ENCODE measurements at places on chromosomes 1 and 21. TPM values are rescaled to one million over a fixed set of nuclear protein-coding genes. Genes with fewer than 3 reads are reported as not detected.

DNA sequence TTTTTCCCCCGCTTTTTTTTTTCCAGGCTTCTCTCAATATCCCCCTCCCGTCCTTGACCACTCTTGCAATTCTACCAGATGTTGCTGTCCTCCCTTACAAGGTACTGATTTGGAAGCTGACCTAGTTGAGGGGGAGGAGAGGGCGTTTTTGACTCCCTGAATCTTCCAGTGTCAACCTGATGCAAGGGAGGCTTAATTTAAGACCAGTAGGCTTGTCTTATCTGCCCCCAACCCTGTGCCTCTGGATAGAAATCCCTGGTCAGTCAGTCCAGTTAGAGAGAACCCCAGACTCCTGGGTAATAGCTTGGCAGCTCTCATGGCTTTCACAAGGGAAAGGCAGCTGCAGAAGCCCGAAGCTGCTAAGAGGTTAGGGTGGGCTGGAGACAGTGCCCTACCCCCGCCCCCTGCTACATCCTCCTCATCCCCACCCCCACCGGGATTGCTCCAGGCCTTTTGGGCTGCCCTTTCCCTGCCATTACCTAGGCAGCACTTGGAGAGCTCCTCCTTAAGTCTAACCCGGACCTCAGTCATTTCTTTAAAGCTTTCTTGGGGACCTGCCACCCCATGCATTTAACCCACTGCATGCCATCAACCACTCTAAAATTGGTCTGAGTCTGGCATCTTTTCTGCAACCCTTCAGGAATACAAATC, 3.6 kb downstream of the ACKR1 start:
- H3K4me3 ChIP-seq: no peak overlapping the region
- peaks cover 7% of the 10 kb centered on the region for H3K4me1 ChIP-seq
- H3K27ac ChIP-seq: no peak overlapping the region
- DNase-seq: no peak
- H3K36me3 ChIP-seq: no peaks in the 10 kb centered on the region

GRCh38 chr1:173733912-173734311, 19.1 kb downstream of the KLHL20 start:
- no peaks in the 10 kb centered on the region for H3K27me3 ChIP-seq
- H3K36me3 ChIP-seq: peaks cover 30% of the 10 kb centered on the region
- no peak overlapping the region for H3K4me3 ChIP-seq
- DNase-seq: no peak
- no peak overlapping the region for H3K27ac ChIP-seq
- no peaks in the 10 kb centered on the region for H3K4me1 ChIP-seq

- H3K4me1 ChIP-seq: peaks cover 33% of the 10 kb centered on the region
- no peaks in the 10 kb centered on the region for H3K36me3 ChIP-seq
- no peaks in the 10 kb centered on the region for H3K27me3 ChIP-seq
- peak overlapping the region; percentile 88 for H3K4me3 ChIP-seq
- peak; percentile 55 for DNase-seq
- peak overlapping the region; percentile 94 for H3K27ac ChIP-seq
Measured at GRCh38 chr1:52142220-52143183, 613 bp downstream of the ZFYVE9 start.

The ITPKB gene
- total RNA-seq: 42.3 TPM

DNA sequence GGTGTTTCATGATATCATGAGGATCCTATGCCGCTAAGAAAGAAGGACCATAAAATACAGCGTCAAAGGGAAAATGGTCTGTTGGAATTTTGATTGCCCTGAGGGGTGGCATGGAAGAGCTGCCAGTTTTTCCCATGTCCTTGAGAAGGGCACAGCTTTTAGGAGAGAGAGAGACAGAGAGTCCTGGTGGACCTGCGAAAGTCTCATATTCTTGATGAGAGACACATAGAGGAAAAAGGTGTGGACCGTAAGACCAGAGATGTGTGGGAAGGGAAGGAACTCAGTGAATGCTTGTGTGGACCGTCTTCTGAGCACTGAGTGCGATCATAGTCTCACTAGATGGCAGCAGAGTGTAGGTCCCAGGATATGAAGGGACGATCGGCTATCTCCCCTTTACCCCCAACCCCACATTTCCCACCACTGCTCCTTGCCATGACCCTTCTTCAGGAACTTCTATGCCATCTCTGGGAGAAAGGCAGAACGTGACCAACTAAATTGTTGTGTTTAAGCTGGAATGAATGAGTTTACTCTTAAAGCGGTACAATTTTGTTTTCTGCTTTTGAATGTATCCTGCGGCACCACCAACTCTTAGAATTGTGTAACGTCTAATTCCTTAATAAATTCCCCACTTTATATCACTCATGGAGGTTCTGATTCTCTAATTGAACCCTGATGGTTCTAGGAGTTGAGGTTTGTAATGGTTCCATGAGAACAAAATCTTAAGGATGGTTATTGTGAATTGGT, 117.7 kb downstream of the CTH start:
- no peak for DNase-seq
- no peak overlapping the region for H3K27ac ChIP-seq
- H3K27me3 ChIP-seq: no peaks in the 10 kb centered on the region
- no peak overlapping the region for H3K4me3 ChIP-seq

GRCh38 chr1:109928591-109929111, 18.0 kb downstream of the CSF1 start:
- peaks cover 49% of the 10 kb centered on the region for H3K4me1 ChIP-seq
- peak overlapping the region; percentile 77 for H3K27ac ChIP-seq
- DNase-seq: no peak
- no peak overlapping the region for H3K4me3 ChIP-seq

DNA sequence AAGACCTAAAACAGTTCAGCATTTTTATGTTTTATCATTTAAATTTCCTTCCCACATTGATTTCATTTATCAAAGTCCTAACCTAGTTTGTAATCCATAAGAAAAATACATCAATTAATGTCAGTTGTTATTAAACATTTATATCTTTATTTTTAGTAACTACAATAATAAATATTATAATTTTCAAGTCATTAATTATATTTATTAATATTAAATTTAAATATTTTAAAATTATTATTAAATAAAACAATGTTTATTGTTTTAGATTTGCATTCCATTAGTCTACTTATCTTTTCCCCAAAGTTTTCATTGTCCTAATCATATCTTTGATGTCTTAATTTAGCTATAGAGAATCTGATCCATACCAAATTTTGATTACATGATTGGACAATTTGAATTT, 368.9 kb downstream of the PLA2G4A start:
- no peak overlapping the region for H3K27ac ChIP-seq
- H3K36me3 ChIP-seq: no peaks in the 10 kb centered on the region
- no peak for DNase-seq
- no peaks in the 10 kb centered on the region for H3K27me3 ChIP-seq
- H3K4me1 ChIP-seq: no peaks in the 10 kb centered on the region

The FCRL6 gene
- 2.3 TPM for total RNA-seq

DNA sequence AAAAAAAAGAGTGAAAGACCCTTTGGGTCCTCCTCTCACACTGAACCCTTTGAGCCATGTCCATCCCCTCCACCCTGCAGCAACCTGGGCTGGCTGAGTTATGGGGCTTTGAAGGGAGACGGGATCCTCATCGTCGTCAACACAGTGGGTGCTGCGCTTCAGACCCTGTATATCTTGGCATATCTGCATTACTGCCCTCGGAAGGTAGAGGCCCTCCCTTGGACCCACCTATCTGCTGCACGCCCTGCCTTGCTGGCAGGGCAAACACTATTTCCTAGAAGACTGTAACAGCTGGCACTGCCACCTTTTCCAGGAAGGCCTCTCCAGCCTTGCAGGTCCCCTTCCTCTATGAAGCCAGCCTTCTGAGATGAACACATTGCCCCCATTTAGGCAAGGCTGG, 1.1 kb downstream of the SLC50A1 start:
- H3K4me3 ChIP-seq: peak overlapping the region; percentile 64
- peak overlapping the region; percentile 91 for H3K27ac ChIP-seq
- peaks cover 31% of the 10 kb centered on the region for H3K36me3 ChIP-seq
- no peaks in the 10 kb centered on the region for H3K27me3 ChIP-seq
- H3K4me1 ChIP-seq: peaks cover 65% of the 10 kb centered on the region
- DNase-seq: no peak

The SLAMF9 gene
- total RNA-seq: not detected

DNA sequence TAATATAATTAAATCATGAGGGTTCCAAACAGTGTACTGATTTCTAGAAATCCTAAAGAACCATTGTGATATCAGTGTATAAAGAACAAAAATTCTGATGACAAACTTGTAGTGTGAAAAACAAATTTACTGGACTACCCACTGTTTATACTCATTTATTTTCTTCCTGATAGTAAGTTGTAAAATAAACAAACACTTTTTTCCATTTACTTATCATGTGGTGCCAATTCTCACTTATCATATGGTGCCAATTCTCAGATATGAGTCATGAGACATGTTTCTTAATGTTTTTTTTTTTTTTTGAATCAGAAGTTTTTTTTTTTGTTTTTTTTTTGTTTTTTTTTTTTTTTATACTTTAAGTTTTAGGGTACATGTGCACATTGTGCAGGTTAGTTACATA, 137.7 kb downstream of the LEPR start:
- no peak for DNase-seq
- H3K27ac ChIP-seq: no peak overlapping the region
- H3K4me1 ChIP-seq: no peaks in the 10 kb centered on the region
- no peaks in the 10 kb centered on the region for H3K36me3 ChIP-seq

- peak; percentile 86 for DNase-seq
- H3K4me3 ChIP-seq: peak overlapping the region; percentile 16
- peaks cover 54% of the 10 kb centered on the region for H3K4me1 ChIP-seq
- peak overlapping the region; percentile 96 for H3K27ac ChIP-seq
- peaks cover 14% of the 10 kb centered on the region for H3K36me3 ChIP-seq
Measured at GRCh38 chr1:26275580-26276431, 4.1 kb upstream of the SH3BGRL3 start.

GRCh38 chr1:62840555-62840954, 56.6 kb downstream of the ATG4C start:
- H3K4me3 ChIP-seq: no peak overlapping the region
- H3K27ac ChIP-seq: no peak overlapping the region
- no peaks in the 10 kb centered on the region for H3K27me3 ChIP-seq
- H3K36me3 ChIP-seq: peaks cover under 1% of the 10 kb centered on the region
- H3K4me1 ChIP-seq: no peaks in the 10 kb centered on the region
- DNase-seq: no peak

DNA sequence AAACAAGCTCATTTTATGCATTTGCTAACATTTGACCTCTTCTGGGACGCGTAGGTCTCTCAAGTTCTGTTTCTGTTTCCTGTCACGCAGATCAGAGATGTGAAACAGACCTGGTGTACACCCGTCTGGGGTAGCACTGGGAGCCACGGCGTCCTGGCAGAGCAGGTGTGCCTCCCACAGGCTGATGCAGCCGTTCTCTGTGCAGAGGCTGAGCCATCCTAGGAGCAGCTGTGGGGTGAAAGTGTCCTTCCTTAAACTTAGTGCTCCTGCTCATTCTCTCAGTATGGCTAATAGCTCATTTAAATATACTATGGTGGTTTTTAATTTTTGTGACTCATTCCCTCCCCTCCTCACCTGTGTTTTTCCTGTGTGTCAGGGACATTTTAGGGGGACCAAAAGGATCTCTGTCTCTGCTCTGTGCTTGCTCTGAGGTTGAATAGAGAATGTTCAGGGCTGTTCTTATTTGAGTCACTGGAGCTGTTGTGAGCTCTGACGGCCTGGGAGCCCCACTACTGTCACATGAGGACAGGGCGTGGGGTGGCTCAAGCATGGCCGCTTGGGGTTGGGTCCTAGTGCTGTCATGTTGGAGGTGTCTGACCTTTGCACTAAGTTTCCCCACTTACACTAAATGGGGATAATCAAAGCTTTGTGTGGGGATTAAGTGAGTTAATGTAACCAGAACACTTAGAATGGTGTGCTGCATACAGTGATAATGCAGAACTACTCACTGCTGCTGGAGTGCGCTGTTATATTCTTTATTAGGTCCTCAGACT, 43.0 kb downstream of the GALNT2 start:
- H3K4me3 ChIP-seq: no peak overlapping the region
- H3K36me3 ChIP-seq: no peaks in the 10 kb centered on the region
- H3K27ac ChIP-seq: no peak overlapping the region
- H3K27me3 ChIP-seq: no peaks in the 10 kb centered on the region
- DNase-seq: no peak
- H3K4me1 ChIP-seq: peaks cover 48% of the 10 kb centered on the region

DNA sequence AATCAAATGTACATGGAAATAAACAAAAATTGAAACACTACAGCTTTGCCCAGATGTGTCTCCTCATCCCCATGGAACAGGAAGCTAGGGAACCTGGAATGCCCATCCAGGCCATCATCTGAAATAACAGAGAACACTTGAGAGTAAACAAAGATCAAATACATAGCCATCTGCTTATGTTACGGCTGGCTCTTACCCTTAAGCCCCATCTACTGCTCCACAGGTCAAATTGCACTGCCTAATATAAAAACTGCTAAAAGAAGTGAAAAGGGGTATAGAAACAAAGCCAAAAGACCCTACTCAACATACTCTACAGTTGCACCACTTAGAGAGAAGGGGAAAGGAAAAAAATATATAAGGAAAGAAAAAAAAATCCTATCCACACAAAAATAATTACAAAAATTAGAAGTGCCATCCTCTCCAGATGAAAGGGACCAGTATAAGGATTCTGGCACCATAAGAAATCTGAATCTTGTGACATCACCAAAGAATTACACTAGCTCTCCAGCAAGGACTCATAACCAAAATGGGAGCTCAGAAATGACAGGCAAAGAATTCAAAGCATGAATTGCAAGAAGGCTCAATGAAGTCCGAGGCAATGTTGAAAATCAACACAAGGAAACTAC, 26.9 kb downstream of the OR6Y1 start:
- H3K27me3 ChIP-seq: no peaks in the 10 kb centered on the region
- no peak overlapping the region for H3K4me3 ChIP-seq
- no peak for DNase-seq
- H3K36me3 ChIP-seq: no peaks in the 10 kb centered on the region
- H3K4me1 ChIP-seq: no peaks in the 10 kb centered on the region

DNA sequence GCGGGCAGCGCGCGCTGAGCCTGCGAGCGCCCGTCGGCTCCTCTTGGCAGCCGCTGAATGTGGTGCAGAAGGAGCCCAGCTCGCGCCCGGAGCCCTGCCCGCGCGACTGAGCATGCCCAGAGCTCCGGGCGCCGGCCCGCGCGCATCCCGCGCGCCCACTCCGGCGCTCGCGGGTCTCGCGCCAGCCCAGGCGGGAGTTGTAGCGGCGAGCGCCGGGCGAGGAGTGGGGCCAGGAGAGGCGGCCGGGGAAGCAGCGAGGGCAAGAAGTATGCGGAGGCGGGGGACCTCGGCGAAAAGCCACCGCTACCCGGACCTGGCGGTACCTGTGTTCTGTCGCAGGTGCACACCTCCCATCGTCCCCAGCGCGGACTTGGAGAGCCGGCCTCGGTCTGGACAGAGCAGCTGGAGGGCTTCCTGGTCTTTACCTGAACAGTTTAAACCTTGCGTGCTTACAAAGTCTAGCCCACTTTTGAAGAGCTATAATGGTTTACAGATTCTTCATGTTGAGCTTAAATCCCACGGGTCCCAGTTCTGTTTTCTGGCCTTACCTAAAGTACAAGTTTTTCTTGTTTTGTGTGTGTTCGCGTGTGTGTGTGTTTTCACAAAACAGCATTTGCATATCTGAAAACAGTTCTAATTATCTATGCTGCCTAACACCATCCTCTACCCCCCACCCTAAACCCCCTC, at the start of gene DDAH1:
DDAH1 (minus strand) TSS at position 61 of the 687 bp plus-strand sequence. CDS start 114 bp downstream, outside the sequence.
- peak; percentile 76 for DNase-seq
- peak within 1 kb of the TSS; percentile 81 for H3K27ac ChIP-seq
- no peaks in the 10 kb centered on the region for H3K36me3 ChIP-seq

- no peaks in the 10 kb centered on the region for H3K4me1 ChIP-seq
- no peaks in the 10 kb centered on the region for H3K27me3 ChIP-seq
- H3K4me3 ChIP-seq: no peak overlapping the region
- no peak overlapping the region for H3K27ac ChIP-seq
- no peak for DNase-seq
Measured at GRCh38 chr1:229296541-229296941, 25.6 kb downstream of the RAB4A start.

Measured in lower lobe of right lung (tissue), 2 donors.